Stomach (tissue), 19 donors: ENCODE measurements at places on chromosomes 11 and 22. TPM values are rescaled to one million over a fixed set of nuclear protein-coding genes. Genes with fewer than 3 reads are reported as not detected.

GRCh38 chr11:45885921-45886721 lies 670 bp downstream of the MAPK8IP1 start:
- H3K4me3 ChIP-seq = peak overlapping the region; percentile 61
- H3K27ac ChIP-seq = no peak overlapping the region
- H3K4me1 ChIP-seq = peaks cover 11% of the 10 kb centered on the region
- H3K36me3 ChIP-seq = peaks cover 15% of the 10 kb centered on the region

DNA sequence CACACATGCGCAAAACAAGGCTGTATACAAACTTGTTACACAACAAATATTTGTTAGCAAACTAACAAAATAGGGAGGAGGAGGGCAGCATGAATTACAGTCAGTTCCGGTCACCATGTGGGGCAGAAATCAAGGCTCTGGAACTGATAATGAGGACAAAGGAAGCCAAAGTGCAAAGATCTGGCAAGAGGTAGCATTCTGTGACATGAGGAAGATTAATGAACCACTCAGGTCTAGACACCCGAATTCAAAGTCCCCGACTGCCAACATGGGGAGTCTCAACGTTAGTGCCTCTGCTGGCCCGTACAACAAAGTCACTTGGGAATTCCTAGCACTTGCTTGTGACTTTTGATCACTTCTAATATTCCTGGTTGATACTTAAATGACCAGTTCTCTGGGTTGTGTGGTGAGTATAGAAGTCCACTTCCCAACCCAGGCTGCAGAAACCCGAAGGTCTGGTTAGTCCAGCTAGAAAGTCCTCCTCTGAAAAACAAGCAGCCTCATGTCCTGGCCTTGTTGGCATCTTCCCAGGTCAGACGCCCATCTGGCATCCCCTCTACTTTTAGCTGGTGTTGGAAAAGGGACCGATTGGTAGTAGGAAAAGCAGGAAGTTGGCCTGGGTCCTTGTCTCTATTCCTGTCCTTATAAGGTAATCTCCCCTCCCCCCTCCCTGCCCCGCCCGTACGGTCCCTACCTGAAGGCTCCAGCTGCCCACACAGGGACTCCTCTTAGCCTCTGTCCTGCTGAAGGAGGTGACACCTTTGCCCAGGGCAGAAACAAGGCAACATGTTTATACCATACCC lies 1.6 kb downstream of the SUN2 start:
- H3K27me3 ChIP-seq = no peaks in the 10 kb centered on the region
- DNase-seq = peak; percentile 92
- H3K4me3 ChIP-seq = peak overlapping the region; percentile 48
- H3K4me1 ChIP-seq = peaks cover 60% of the 10 kb centered on the region

DNA sequence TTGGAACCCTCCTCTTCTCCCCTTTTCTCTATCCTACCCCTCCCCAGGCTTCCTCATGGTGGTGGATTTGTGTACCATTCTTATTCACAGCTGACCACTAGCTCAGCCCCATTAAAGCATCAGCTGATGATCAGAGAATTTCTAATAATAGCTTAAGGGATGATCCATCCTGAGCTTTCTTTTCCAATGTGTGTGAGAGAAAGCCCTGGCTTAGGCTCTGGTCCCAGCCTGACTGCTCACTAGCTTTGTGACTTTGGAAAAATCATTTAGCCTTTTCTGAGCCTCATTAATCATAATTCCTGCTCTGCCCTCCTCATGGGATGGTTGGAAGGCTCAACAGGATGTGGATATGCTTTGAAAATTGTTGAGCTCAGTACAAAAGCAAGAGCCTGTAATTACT lies 26.3 kb upstream of the CCDC90B start:
- DNase-seq = no peak
- no peak overlapping the region for H3K27ac ChIP-seq
- H3K27me3 ChIP-seq = no peaks in the 10 kb centered on the region
- no peaks in the 10 kb centered on the region for H3K36me3 ChIP-seq

DNA sequence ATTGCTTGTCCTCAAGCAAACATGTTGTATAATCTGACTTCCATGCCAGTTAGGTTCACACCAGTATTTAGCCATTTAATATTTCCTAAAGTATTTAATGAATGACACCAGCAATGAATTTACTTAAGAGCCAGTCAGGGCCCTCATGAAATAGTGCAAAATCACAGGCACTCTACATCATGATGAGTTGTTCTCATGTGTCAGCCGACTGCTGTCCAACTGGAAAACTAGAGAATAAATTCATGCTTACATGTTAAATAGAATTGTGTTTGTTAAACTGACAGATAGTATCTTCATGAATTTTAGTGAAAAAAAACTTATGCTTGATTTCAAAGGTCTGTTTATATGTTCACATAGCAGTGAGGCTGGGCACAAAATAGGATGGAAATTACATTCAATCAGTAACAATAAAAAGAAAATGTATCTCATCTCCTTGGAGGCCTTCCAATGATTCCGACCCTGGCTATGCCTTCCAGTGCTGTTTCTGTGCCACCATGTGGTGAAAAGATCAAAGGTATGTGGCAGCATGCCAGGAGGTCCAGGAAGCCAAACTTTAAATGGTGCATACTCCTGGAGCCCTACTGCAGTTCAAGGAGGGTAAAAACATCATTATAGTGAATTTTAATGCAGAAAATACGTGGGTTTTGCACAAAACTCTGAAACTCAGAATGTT lies 45.2 kb downstream of the CTSC start:
- H3K4me1 ChIP-seq = peaks cover 3% of the 10 kb centered on the region
- no peak overlapping the region for H3K27ac ChIP-seq
- no peak overlapping the region for H3K4me3 ChIP-seq
- peaks cover 10% of the 10 kb centered on the region for H3K36me3 ChIP-seq
- H3K27me3 ChIP-seq = no peaks in the 10 kb centered on the region

DNA sequence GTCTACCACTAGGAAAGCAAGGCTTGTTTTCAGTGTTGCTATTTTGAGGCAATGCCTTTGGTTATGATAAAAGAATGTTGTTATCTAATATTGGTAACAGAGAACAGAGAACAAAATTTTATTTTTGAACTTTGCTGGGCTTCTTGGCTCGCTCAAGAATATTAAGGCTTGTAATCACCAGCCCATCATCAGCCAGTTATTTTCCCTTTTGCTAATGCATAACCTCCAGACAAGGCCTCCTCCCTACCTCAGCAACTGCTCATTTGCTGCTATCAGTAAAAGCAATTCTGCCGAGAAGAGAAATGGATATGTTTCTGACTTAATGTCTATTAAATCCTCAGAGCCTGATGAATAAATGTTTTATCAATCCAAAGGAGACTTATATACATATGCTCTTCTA lies 8.9 kb downstream of the MTMR2 start:
- H3K27ac ChIP-seq = no peak overlapping the region
- H3K27me3 ChIP-seq = no peaks in the 10 kb centered on the region
- H3K4me3 ChIP-seq = no peak overlapping the region
- no peaks in the 10 kb centered on the region for H3K36me3 ChIP-seq
- peaks cover 6% of the 10 kb centered on the region for H3K4me1 ChIP-seq

- H3K36me3 ChIP-seq = no peaks in the 10 kb centered on the region
- no peak for DNase-seq
- H3K4me1 ChIP-seq = no peaks in the 10 kb centered on the region
- no peaks in the 10 kb centered on the region for H3K27me3 ChIP-seq
Measured at GRCh38 chr11:56950510-56950909, 38.2 kb upstream of the OR5AK2 start.

DNA sequence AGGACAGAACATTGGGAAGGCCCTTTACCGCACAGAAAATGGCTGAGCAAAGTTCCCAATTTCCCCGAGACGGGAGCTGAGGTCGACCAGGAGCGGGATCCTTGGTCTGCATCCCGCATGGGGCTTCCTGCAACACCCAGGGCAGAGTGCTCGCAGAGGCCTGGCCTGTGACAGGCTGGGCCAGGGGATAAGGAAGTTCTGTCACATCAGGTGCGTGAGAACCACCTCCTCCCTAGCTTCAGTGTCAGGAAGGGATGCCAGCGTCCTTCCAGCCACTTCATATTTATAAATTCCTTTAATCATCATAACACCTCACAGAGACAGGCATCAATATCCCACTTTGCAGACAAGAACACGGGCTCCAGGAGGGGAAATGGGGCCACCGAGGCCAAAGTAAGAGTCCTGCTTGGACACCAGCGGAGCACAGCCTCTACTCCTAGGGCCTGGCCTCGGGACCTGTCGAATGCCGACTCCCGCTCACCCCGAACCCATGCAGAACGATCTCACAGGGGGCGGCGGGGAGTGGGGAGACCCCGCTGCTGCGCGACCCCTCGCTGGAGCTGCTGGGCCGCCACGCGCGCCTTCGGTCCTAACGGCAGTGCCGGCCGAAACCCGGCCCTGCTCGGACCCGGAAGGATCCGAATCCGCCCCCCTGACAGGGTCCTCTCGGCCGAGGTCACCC lies 532 bp downstream of the BET1L start:
- peak overlapping the region; percentile 95 for H3K4me3 ChIP-seq
- peak; percentile 61 for DNase-seq
- H3K36me3 ChIP-seq = peaks cover 25% of the 10 kb centered on the region
- no peaks in the 10 kb centered on the region for H3K27me3 ChIP-seq
- peak overlapping the region; percentile 98 for H3K27ac ChIP-seq

GRCh38 chr11:67504005-67504949 lies 886 bp downstream of the PITPNM1 start:
- peak overlapping the region; percentile 99 for H3K27ac ChIP-seq
- no peaks in the 10 kb centered on the region for H3K27me3 ChIP-seq
- peak; percentile 74 for DNase-seq
- H3K4me3 ChIP-seq = peak overlapping the region; percentile 68
- H3K4me1 ChIP-seq = peaks cover 56% of the 10 kb centered on the region
- H3K36me3 ChIP-seq = peaks cover 22% of the 10 kb centered on the region

DNA sequence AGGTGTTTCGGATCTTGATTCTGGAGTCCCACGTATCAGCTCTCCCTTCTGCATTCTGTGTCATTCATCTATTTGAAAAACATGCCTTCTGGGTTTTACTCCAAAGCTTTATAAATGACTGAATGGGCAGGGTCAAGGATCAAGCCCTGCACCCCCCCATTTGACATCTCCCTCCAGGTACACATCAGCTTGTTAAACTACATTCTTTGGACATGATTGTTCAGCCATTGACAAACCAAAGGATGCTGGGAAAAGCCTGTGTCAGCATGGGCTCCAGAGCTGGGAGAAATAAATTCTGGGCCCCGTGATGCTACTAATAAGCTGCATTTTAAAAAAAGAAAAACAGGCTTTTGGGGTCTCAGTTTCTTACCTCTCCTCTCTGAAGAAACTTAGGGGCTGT lies 103.7 kb downstream of the DSCAML1 start:
- no peaks in the 10 kb centered on the region for H3K4me1 ChIP-seq
- H3K4me3 ChIP-seq = no peak overlapping the region
- H3K27me3 ChIP-seq = no peaks in the 10 kb centered on the region
- no peak overlapping the region for H3K27ac ChIP-seq
- H3K36me3 ChIP-seq = no peaks in the 10 kb centered on the region

- no peaks in the 10 kb centered on the region for H3K4me1 ChIP-seq
- peaks cover 50% of the 10 kb centered on the region for H3K36me3 ChIP-seq
- no peaks in the 10 kb centered on the region for H3K27me3 ChIP-seq
Measured at GRCh38 chr11:945986-946385, 20.3 kb downstream of the AP2A2 start.

DNA sequence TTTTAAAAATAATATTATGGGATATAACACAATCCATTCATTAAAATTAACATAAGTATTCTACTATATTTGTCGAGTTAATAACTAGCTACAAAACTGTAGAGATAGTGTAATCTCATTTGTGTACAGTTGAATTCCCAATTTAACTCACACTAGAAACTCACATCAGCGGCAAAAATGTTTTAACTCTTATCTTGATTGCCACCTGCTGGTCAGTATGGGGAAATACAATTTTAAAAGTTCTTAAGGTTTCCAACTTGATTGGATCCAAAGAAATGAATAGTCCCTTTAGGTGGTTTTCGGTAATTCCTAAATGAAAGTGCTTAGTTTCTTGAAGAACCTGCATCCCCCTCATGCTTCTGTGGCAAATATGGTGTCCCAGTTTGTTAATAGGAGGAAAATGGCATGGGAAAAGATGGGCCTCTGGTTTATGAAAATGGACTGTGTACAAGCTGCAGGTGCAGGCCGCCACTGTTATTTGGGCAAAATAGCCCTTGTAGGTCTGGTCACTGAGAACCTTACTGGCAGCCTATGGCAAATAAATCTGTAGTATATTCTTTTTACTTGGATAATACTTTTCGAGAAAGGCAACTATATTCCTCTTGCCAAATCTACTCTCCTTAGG lies 33.7 kb upstream of the SLC17A6 start:
- H3K36me3 ChIP-seq = no peaks in the 10 kb centered on the region
- H3K4me1 ChIP-seq = no peaks in the 10 kb centered on the region
- no peak for DNase-seq

GRCh38 chr11:116981266-116981885 lies 116.9 kb downstream of the SIK3 start:
- no peaks in the 10 kb centered on the region for H3K27me3 ChIP-seq
- no peak overlapping the region for H3K27ac ChIP-seq
- no peaks in the 10 kb centered on the region for H3K36me3 ChIP-seq
- H3K4me1 ChIP-seq = peaks cover 56% of the 10 kb centered on the region
- no peak overlapping the region for H3K4me3 ChIP-seq

DNA sequence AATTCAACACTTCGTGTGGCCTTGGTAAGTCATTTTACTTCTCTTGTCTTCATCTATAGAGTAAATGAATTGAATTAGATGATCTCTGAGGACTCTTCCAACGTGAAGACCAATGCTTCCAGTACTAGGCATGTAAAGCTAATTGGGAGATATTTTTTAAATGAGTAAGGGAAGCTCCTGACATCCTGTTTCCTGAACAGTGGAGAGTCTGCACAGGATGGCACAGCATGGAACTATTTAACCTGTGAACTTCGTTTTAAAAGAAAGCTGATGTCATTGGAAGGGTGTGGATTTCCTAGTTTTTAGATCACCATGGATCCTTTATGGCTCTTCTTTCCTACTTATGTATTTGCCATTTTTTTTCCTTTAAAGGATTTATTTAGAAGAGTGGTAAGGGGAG lies 48.4 kb upstream of the HSD17B12 start:
- H3K27me3 ChIP-seq = peaks cover 17% of the 10 kb centered on the region
- no peak for DNase-seq
- H3K4me1 ChIP-seq = no peaks in the 10 kb centered on the region
- no peak overlapping the region for H3K4me3 ChIP-seq
- H3K27ac ChIP-seq = no peak overlapping the region

- H3K4me1 ChIP-seq = no peaks in the 10 kb centered on the region
- no peaks in the 10 kb centered on the region for H3K36me3 ChIP-seq
- no peak overlapping the region for H3K4me3 ChIP-seq
- no peak for DNase-seq
Measured at GRCh38 chr11:68673306-68673945, 10.9 kb upstream of the GAL start.

GRCh38 chr11:32396991-32397390 lies 38.3 kb downstream of the WT1 start:
- no peaks in the 10 kb centered on the region for H3K36me3 ChIP-seq
- H3K27ac ChIP-seq = no peak overlapping the region
- no peak overlapping the region for H3K4me3 ChIP-seq
- H3K4me1 ChIP-seq = no peaks in the 10 kb centered on the region
- no peaks in the 10 kb centered on the region for H3K27me3 ChIP-seq

- no peak overlapping the region for H3K4me3 ChIP-seq
- DNase-seq = no peak
- H3K27ac ChIP-seq = no peak overlapping the region
- no peaks in the 10 kb centered on the region for H3K36me3 ChIP-seq
Measured at GRCh38 chr11:102685338-102685737, 20.2 kb downstream of the MMP27 start.

- no peaks in the 10 kb centered on the region for H3K36me3 ChIP-seq
- DNase-seq = no peak
- H3K4me1 ChIP-seq = no peaks in the 10 kb centered on the region
- no peak overlapping the region for H3K4me3 ChIP-seq
Measured at GRCh38 chr11:117978991-117979390, 7.2 kb upstream of the IL10RA start.

OR2AT4 gene
- total RNA-seq = not detected

C11orf65 gene
- 5.0 TPM for total RNA-seq

KCNK7 gene
- total RNA-seq = 0.58 TPM

PYGM gene
- total RNA-seq = 2.0 TPM
